CD14-positive monocyte (primary cell): ENCODE measurements at places on chromosomes 4 and X.

- peak; percentile 57 for DNase-seq
These were observed 126.4 kb upstream of the GATB start for GRCh38 chr4:151887031-151887815.

DNA sequence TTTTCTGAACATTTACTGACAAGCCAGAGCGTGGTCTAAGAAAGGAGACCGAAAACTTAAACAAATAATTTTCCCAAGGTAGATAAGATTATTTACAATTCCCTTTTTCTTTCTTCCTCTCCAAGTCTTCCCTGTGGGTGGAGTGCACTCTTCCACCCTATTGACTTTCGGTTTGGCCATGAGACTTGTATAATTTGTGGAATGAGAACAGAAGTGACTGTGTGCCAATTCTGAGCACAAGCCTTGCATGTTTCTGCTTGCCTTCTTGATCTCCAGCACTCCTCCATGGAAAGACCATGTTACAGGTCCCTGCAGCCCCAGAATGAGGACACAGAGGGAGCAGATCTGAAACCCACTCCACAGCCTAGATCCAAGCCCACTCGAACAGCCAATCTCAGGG, 150.0 kb upstream of the HPGD start:
- DNase-seq: no peak

DNA sequence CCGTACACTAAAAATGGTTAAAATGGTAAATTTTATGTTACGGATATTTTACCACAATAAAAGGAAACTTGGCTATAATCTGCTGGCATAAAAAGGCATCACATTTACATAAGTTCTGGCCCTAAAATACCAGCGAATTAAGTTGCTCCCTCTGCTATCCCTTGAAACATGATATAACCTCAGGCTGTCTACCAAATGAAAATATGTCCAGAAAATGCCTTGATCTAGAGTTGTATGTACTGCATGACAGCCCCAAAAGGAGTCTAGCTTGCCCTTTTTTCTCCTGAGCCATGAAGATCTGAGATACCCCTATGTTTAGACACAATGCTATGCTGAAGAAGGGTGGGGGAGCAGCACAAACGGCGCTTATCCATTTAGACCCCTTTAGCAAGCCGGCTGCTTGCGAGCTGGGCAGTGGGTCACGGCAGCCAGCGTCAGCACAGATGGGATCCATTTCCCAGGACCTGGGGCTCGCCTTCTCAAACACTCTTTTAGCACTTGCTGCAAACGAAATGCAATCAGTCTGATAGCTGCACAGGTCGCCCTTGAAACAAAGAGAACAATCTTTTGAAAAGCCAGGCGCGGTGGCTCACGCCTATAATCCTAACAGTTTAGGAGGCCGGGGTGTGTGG, 77.0 kb downstream of the AFAP1 start:
- DNase-seq: no peak

DNA sequence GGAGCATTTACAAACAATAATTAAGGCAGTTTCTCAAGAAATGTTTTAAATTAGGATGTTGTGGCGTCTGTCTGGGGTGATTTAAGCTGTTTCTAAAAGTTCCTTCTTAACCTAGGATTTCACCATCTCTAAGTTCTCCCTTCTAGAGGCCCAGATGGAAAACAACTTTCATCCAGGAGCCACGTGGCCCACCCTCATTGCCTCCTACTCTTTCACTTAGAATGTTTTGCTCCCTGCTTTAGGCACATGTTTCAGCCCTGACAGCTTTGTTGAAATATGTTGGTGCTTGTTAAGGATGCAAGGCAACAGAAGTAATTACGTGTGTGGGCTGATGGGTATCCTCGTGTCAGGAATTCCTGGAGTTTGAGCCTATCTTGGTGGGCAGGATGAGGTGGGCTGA, 131.3 kb downstream of the GUCY2F start:
- no peak for DNase-seq

- DNase-seq: no peak
These were observed 317.5 kb upstream of the GRIA3 start for GRCh38 chrX:122866532-122866931.

GRCh38 chrX:149939655-149939904, 1.3 kb upstream of the EOLA2 start:
- no peak for DNase-seq

DNA sequence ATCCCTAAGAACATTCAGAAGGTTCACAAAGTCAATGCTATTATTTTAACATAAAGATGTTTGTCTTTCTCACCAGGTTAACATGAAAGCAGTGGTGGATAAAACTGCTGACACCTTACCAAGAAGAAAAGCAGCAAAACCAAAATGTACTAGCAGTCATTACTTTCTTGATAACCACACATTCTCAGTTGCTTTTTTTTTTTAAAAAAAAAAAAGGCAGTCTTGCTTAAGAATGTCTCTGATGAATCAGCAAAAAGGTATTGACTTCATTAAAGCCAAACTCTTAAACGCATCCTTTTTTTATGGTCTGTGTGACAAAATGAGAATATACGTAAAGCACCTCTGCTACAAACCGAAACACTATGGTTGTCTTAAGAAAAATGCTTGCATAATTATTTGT, 31.9 kb downstream of the CDKL2 start:
- DNase-seq: peak; percentile 8

- DNase-seq: no peak
These were observed 3.2 kb downstream of the CCDC160 start for GRCh38 chrX:134240209-134240608.

GRCh38 chr4:5870701-5871100, 22.2 kb downstream of the CRMP1 start:
- no peak for DNase-seq
